GM04503 (cell line): ENCODE measurements at places on chromosomes 6 and 20.

- DNase-seq = no peak
These were observed 245.0 kb upstream of the RIN2 start for GRCh38 chr20:19512886-19513677.

DNA sequence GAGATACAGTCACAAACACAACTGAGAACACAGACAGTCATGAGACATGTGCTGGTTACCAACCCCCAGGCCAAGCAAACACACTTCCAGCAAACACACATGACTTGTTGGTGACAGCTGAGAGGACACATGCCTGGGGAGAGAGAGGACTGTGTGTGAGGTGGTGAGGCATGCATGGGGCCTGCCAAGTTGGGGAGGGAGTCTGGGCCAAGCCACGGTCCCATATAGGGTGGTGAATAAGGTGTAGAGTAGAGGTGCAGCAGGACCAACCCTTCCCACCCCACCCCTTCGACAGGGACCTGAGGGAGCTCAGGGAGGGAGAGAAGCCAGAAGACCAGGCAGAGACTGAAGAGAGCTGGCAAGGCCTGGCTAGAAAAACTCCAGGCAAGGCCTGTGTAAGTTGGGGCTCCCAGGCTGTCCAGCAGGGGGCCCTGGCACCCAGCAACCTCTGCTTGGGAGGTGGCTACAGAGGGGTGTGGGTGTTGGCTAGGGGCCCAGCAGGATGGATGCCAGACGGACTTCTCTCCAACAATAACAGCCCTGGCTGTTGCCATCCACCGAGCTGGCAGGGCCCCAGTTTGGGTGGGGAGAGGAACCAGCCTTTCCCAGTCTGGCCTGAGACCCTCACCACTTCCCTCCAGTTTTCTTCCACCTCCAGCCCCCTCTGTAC lies 2.0 kb upstream of the SLC29A1 start:
- peak; percentile 23 for DNase-seq

DNA sequence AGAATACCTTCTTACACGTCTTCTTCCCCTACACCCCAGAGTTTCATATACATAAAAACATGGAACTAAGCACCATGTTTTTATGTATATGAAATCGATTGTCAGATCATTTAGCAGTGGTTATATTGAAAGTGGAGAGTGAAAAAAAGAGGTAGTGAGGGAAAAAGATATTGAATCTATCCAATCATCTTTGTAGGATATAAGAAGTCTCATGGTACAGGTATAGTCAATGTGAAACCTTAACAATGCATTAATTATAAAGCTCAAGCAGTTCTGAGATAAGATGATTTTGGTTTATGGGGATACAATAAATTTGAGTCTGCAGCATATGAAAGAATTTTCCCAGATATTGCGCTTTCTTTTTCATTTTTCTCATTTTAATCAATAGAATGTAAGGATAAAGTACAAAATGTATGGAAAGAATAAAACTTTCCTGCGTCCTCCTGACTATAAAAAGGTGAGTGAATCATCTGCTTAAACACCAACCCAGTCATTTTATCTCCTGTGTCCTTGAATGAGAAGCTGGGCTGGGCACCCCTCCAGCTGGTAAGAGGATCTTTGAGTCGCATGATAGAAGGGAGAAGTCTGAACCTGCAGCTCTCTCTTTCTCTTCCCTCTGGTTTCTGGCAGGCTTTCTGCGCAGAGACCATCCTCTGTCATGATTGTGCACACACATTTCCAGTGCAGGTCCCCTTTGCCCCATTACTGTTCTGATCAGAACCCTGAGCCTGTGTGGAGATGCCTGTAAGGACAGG lies 28.1 kb upstream of the AKIRIN2 start:
- DNase-seq = no peak

GRCh38 chr6:125859727-125860126 lies 69.0 kb downstream of the NCOA7 start:
- peak; percentile 11 for DNase-seq

- DNase-seq = no peak
These were observed 23.2 kb downstream of the AFDN start for GRCh38 chr6:167849846-167850459.

- no peak for DNase-seq
These were observed 291.6 kb upstream of the ECI2 start for GRCh38 chr6:4426968-4427367.

GRCh38 chr6:146785001-146785585 lies 186.3 kb downstream of the ADGB start:
- no peak for DNase-seq

DNA sequence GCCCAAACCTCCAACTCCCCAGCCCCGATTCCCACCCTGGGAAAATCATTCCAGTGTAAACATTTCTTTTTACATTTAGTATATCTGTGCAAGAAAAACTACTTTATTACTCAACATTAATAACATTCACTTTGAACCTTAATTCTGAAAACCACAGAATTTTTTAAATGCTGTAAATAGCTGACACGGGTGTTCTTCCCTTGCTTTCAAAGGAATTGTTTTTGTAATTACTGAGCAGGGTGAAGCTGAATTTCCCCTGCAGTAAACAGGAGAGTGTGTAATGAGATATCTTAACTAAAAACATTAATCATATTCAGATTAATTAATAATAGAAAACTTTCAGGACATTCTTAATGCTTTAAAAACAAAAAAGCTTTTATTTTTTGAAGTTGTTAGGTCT lies 99.3 kb upstream of the CITED2 start:
- no peak for DNase-seq

DNA sequence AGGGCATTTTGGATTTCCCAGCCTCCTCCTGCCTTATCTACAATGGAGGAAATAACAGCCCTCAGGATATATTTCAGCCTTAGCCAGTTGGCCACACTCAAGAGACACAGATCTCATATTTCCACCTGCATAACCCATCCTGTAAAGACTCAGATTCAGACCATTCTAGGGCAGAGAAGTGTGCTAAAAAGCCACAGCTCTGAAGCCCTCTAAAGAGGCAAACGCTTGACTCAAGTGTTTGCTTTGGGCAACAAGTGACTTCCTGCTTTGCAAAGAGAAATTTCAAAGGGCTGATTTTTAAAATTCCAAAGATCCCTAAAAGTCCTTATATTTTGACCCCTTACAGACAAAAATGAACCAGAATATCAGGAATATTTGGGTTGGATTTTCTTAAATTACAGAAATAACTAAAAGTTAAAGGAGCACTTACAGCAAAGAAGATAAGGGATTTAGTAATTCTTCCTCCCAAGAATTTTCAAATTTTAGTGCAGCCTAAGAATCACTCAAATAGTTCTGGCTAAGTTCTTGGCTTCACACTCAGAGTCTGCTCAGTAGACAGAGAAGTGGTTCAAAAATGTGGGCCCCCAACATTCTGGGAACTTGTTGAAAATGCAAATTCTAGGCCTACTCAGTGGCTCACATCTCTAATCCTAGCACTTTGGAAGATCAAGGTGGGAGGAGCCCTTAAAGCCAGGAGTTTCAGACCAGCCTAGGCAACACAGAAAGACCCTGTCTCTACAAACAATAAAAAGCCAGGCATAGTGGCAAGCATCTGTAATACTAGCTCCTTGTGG lies 18.9 kb upstream of the ADGRF5 start:
- DNase-seq = no peak

DNA sequence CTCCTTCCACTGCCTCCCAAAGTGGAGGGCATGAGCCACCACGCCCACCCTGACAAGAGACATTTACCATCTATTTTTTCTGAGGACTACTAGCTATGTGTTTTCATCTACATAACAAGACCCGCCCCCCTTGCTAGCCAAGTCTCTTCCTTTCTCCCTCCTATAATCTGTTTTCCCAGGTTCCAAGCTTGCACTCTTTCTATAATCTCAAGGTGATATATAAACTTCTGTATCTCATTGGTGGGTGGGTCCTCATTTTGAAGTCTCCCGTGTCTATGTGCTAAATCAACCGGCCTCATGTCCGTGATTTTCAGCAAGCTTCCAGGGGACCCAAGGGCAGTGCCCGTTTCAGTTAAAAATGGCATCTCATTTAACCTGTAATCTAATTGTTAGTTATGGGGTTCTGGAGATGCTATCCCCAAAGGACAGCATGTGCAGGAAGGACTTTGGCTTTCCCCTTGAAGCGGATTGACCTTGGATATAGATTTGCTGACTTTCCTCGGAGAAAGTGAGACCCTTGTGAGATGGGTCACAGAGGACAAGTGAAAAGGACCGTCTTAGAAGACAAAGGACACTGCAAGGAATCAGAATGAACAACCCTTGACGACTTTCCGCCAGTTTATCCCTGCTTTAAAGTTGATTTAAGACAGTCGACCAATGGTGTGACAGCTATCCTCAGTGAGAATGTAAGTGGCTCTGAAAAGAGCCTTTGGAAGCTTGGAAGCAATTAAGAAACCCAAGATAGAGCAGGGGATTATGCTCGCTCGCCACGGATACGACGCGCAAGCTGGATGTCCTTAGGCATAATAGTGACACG lies 22.4 kb downstream of the OR2B2 start:
- no peak for DNase-seq

DNA sequence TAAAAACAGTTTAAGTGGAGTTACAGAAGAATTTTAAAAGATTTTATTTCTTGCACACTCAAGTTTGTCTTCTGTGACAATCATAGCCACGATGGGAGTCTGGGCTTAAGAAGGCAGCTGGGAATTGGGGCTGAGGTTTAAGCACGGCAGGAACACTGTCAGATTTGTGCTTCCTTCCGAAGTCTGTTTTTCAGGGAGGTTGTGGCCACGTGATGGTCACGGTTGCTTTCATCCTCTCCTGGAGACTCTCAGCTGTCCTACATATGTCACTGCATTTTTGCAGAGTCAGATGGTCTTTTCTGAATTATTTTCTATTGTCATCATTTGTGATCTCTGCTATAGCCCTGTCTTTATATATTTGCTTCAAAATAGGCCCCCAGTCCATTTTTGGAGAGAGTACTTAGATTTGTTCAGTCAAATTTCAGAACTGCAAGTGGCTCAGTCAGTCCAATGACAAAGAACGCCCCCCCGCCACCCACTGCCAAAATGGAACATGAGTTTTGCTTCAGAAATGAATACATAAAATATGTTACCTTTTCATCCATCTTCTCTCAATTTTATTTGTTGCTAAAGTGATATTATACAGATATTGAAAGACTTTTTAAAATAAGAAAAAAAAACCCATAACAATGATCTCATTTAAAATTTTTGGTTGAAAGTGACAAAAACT lies 111.8 kb upstream of the ZFP64 start:
- DNase-seq = no peak

GRCh38 chr6:17013701-17014100 lies 88.1 kb upstream of the STMND1 start:
- DNase-seq = peak; percentile 69

DNA sequence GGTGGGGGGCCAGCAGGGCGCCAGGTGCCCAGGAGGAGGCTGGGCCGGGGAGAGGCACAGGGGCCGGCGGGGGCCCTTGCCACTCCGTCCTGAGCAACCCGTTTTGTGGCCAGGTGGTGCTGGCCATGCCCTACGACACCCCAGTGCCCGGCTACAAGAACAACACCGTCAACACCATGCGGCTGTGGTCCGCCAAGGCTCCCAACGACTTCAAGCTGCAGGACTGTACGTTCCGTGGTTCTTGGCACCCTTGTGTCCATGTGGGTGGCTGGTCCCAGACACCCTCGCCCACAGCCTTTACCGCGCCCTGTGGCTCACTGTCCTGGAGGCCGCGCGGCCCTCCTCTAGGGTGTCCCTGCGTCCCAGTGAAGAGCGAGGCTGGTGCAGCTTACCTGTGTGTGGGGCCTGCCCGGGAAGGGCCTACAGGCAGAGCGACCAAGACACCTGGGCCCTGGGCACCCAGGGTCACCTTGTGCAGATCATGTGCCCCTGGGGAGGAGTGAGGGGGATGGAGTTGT lies 28.7 kb downstream of the PYGB start:
- DNase-seq = no peak

DNA sequence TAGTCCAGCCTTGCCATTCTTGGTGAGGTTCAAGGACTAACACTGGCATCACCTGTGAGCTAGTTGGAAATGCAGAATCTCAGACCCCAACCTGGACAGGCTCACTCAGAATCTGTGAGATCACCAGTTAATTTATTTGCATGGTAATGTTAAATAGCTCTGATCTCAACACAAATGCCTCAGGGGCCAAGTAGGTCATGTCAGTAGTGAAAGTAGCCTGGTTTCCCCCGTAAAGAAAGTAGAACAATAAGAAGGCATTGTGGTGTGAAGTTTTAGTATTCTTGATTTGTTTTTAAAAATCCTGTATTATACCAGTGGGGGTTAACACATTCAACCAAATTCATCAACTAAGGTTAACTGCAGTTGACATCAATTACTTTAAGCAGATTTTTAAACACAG lies 105.5 kb downstream of the PPP1R14C start:
- DNase-seq = no peak

DNA sequence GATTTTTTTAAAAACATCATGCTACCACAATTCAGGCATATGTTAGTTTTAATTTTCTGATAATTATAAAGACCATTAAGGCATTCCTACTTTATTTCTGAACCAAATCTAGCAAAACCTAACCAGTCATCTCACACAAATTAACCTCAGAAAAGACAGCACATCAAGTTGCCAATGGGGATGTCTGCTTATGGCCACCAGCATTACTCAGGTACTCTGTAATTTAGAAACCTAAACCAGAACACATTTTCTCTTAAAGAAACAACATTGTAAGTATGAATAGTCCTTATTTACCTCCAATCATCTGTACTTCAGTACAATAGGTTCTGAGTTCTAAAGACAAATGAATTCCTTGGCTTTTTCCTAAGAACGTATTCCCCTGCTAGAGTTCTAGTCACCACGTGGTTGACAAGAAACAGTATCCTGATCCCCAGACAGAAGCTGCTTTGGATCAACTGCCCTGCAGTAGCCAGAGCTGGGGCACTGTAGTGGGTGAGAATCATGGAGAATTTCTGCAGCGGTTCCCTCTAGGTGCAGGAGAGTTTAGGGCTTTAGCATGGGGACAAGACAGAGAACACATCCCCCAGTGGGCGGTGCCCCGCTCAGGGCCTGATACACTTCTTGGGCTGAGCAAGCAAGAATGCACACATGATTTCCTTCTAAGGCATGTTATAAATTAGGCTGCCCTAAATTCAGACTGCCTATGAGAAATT lies 15.4 kb downstream of the GCLC start:
- DNase-seq = no peak

DNA sequence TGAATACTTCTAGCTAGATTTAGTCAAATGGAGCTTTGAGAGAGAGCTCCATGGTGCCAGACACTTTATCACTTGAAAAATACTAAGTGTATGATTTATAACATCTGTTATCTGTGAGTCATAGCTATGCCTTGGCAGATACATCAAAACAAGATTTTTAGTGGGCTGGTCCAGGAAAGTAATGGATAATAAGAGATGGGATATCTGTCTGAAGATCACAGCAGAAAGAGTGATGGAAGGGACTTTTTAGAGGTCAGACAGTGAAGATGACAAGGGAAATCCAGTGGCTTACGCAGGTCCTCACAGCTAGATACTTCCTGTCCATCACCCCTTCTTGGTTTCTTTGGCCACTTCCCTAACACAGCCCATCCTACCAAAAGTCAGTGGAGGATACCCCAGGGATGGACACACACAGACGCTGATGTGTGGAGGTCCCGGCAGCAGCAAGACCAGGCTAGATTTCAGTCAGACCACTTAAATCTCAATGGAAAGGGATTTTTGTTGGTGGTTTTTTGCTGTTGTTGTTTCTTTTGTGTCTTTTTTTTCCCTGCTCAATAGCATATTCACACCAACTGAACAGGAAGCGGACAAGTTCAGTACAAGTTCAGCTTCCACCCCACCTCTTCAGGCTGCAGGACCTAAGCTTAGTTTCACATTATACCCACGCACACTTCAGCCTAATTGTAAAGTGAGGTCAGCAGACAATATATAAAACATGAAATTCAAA lies 209.3 kb downstream of the ALDH8A1 start:
- no peak for DNase-seq
